Stimulated activated CD4-positive, alpha-beta T cell treated with anti-CD3 and anti-CD28 coated beads, Interleukin-15, amount 100 ng/mL, for 1 hour (primary cell): ENCODE measurements at places on chromosomes 5 and 9.

DNA sequence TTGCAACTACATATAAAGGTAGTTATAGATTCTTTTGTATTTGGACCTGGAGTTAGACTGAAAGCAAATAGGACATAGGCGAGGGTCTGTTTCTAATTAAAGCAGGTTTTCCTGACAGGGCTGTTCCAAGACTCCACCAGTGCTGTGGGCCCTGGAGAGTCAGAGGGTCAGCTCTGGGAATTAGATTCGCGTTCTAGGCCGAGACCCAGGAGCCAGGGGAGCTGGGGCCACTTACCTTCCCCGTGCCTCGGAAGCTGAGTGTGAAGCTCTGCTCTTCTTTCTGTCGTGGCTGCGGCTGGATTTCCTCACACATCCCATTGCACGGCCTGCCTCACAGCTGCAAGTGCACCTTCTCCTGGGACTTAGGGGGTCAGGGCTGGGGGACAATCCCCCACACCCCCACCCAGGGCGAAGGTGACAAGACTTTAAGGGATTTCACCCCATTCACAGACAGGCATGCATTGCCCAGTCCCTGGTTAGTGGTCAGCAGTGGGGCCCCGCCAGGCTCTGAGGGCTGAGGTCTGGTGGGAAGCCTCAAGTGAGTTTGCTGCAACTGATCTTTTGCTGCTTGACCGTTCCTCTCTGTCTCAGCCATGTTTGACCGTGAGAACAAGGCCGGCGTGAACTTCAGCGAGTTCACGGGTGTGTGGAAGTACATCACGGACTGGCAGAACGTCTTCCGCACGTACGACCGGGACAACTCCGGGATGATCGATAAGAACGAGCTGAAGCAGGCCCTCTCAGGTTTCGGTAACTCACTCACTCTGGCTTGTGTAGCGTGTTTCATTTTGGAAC is 15.3 kb upstream of the AHRR start:
- DNase-seq, result no peak

- no peak for DNase-seq
These were observed 64.9 kb upstream of the MVB12B start for GRCh38 chr9:126261584-126262356.

GRCh38 chr9:72322678-72323077 is 42.3 kb downstream of the ZFAND5 start:
- no peak for DNase-seq

DNA sequence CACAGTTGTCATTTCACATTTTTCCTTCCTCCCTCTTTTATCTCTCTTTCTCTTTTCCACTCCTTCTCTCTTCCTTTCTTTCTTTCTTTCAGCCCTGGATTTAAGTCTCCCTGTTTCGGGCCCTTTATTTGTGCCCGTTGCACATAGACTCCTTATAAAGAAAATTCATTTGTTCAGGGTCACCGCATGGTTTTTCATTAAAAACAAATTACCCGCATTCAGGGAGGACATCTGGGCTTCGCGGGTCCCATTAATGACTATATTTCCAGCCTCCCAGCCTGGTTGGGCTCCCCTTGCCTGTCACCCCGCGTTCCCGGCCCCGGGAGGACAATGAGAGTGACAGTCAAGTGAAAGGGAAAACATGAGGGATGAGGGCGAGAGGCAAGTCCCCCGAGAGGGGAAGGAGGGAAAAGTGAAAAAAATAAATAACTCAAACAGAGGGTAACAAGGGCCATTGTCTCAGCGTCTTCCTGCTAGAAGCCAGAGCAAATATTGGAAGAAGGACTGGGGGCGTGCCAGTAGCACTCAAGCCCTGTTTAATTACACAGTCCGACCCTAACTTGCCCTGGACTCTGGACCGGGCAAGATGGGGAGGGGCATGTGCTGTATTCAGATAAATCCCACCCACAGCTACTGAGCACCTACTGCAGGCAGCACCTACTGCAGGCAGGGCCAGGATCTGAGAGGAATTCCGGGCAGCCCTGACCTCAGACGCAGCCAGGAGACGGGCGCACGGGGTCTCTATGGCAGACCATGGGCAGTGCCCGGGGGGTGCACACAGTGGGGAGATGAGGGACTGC is 166.2 kb downstream of the PAX5 start:
- DNase-seq, result no peak

- no peak for DNase-seq
These were observed 31.2 kb downstream of the NANS start for GRCh38 chr9:98087420-98088354.

DNA sequence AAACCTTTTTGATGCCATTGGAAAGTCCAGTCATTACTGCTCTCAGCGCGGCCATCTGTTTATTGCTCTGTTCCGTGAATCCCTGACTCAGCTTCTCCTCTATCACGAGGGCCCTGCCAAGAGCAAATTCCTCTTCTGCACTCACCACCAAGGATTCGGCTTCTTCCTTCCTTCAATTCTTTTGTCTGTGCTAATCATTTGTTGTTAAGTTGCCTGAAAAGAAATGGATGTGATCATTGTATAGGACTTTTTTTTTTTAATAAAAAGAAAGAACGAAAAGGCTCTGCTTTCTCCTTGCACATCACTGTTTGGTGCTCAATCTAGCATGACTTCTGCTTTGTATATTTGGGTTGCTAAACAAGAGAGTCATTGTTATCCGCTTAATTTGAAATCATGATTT is 128.7 kb upstream of the PIK3R1 start:
- no peak for DNase-seq

DNA sequence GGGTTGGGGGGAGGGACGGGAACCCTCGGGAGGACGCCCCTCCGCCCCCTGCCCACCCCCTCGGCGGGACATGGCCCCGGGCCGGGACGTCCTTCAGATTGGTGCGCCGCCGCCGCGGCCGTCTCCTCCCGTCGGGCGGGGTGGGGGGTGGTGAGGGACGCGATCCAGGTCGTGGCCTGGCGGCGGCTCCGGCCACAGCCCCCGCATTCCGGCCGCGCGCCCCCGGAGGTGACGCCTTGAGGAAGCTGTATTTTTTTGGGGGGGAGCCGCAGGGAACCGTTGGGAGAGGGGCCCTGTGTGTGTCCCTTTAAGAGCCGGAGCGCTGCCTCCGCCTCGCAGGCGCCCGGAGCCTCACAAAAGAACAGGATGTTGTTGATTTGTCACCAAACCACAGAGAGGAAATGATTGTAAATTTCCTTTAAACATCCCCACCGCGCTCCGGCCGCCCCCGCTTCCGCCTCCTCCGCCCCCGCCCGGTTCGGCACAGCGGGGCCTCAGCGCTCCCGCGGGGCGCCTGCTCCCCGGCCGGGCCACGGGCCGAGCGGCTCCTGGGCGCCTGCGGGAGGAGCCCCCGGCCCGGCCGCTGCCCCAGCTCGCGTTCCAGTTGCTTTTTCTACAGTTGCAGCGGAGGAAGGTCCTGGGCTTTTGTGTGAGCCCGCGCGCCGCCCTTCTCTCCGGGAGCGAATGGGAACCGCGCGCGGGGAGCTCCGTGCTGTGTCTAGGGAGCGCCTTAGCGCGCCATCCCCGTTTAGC is 32.1 kb upstream of the SPRY4 start:
- DNase-seq, result peak; percentile 91

GRCh38 chr5:153447534-153447933 is 42.9 kb upstream of the GRIA1 start:
- no peak for DNase-seq

GRCh38 chr5:118614731-118615456 is 373.5 kb downstream of the DTWD2 start:
- no peak for DNase-seq
